Fibroblast of skin of left quadriceps (primary cell): ENCODE measurements at places on chromosomes 2 and 18.

DNA sequence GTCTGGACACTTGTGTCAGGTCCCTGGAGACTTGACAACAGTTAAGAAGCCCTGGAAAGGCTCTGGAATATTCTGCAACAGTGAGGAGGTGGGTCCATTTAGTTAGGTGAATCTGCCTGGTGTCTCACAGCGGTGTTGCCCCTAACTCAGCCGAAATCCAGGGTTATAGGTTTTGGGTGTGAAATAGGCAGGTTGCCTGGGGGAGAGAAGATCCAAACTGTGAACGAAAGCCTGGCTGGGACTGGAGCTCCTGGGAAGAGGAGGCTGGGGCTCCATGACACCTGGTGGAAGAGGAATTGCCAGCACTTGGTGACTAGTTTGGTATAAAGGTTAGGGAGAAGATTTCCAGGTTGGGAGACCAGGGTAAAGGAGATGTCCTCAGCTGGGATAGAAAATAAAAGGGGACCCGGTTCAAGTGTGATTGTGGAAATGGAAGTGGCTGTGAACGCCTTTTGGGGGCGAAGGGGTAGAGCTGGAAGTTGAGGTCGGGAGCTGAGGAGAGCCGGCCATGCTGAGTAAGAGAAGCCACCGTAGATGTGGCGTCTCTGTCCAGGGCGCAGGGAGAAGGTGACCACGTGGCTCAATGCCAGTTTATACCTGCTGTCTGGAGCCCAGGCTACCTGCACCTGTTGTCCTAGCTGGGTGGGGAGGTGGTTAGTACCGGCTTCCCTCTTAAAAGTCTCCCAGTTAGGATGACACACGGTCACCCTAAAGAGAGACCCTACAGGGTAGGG lies 3.0 kb upstream of the GAREM2 start:
- no peak for DNase-seq

GRCh38 chr2:37665043-37665442 lies 6.4 kb downstream of the CDC42EP3 start:
- DNase-seq = no peak

- no peak for DNase-seq
Measured at GRCh38 chr2:201883606-201884369, 77.5 kb downstream of the CDK15 start.

GRCh38 chr2:1864981-1865421 lies 120.7 kb upstream of the PXDN start:
- DNase-seq = no peak

DNA sequence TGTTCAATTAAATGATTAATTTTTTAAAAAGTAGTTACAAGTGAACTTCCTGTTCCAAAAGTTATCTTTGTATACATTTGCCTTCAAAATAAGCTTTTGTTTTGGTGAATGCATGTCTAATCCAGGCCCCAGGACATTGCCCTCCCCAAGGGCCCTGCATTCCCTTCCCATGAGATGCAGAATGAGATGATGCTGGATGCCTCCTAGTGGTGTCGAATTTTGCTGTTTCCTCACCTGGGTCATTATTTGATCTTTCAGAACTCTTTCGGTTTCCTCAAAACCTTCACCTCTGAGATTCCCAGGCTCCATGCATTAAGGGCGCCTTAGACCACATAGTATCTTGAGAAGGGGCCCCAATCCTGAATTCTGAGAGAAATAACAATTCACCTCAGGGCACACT lies 728.8 kb downstream of the CNTNAP5 start:
- DNase-seq = no peak

DNA sequence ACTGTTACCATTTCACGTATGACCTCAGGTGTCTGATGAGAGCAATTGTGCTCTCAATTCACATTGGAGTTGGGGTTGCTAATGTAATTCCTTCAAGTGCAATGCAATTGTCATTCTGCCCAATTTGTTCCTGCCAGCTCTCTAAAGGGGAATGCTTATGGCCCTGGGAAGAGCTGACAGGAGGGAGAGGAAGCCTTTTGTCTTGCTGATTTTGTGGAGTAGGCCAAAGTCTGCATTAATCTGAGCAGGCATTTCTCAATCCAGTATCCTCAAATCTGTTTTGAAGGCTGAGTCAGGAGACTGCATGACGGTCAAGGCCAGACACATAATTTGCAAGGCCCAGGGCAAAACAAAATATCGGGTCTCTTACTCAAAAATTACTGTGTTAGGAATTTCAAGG lies 326.4 kb upstream of the SPHKAP start:
- DNase-seq = no peak

DNA sequence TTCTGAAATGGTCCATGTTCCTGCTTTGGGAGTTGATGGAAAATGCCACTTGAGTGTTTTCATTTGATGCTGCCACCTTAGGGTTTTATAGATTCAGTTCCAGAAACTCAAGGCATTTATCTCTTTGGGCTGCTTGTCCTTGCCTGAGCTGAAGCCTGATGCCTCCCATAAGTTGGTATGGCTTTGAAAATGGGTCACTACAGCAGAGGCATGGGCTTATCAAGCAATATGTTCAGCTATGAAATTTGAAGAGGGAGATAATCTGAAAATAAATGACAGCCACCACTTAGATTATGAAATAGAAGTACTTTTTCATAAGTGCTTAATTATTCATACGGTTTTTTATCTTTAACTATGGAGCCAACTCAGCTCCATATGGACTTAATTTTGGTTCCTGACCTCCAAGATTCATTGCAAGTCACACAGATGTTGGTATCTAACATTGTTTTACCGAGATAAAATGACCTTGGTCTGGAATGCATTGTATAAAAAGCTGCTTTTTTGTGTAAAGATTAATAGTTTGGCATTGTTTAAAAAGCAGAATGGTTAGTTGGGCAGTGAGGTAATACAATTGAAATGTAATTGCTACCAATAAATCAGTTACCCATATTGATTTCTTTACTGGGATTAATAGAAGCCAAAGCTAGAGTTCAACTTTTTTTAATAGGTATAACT lies 4.5 kb downstream of the SLC14A1 start:
- DNase-seq = peak; percentile 69

- no peak for DNase-seq
Measured at GRCh38 chr2:201536046-201536445, 84.5 kb downstream of the STRADB start.

- peak; percentile 84 for DNase-seq
Measured at GRCh38 chr2:111975053-111975552, 76.7 kb downstream of the MERTK start.

DNA sequence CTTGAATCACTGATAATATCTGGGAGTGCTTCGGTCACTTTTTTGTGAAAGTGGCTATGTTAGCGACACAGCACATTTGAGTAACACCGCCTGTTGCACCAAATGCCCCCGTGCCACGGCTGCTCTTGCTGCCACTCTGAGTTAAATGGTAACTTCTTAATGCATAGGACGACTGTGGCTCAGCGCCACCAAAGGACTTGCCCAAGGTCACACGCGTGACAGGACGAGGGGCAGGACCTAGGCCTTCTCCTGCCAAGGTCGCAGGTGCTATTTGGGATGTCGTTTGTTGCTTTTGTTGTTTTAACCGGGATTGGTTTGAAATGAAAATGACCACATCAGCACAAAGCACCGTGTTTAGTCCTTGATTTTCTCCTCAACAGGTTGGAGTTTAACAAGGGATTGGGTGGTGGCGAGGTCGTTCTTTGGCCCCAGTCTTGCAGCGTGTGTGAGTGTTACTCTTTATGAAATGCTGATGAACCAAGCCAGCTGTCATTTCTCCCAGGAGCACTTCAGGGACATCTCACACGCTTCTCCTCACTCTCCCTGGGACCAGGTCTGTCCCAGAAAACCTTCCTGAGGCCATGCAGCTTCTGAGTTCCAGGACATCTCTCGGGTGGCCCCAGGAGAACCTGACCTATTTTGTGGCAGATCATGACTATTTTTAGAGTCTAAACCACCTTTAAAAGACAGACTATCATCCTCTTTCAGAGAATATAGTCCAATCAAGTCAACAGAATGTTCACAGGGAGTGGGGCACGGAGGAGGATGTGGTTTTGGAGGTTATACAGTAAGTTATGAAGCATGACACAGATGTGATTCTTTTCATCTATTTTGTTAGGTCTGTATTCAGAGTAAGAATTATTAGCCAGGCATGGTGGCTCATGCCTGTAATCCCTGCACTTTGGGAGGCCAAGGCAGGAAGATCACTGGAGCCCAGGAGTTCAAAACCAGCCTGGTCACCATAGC lies 49.9 kb downstream of the MTCL1 start:
- DNase-seq = peak; percentile 55

GRCh38 chr2:160652236-160652635 lies 158.6 kb upstream of the RBMS1 start:
- no peak for DNase-seq
